ENCODE measurements at places on chromosomes 13 and 19. TPM values are rescaled to one million over a fixed set of nuclear protein-coding genes. Genes with fewer than 3 reads are reported as not detected.

RDH8 gene
- not detected for total RNA-seq

ATCAY gene
- total RNA-seq: not detected

IGFL1 gene
- total RNA-seq: not detected

ALDH16A1 gene
- 25.0 TPM for total RNA-seq

TTC9B gene
- total RNA-seq: not detected

CFAP97D2 gene
- not detected for total RNA-seq

KCNJ14 gene
- 1.3 TPM for total RNA-seq

GRCh38 chr13:74070065-74070464 lies 64.1 kb downstream of the KLF12 start:
- no peak for DNase-seq

GRCh38 chr19:28960986-28961705 lies 251.8 kb downstream of the UQCRFS1 start:
- DNase-seq: peak; percentile 71

DNA sequence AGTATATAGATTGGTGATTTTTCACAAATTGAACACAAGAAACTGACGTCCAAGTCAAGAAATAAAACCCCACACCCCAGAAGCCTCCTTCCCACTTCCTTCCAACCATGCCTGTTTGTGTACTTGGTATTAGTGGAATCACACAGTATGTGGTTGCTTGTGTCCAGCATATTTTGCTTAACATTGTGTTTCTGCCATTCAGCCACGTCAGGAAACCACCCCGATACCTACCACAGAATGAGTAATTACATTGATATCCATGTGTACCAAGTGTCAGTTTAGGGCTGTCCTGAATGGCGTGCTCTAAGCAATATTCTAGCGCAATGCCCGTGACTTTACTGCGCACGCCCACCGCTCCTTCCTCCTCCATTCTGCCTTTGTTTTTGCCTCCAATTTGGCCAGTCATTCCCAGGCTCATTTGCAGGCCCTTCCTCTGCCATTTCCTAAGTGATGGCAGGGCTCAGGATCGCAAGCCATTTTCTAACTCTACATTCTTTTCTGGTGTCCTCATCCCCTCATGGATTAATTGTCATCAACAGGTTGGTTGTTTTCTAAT lies 25.9 kb upstream of the MPHOSPH8 start:
- DNase-seq: no peak

- DNase-seq: peak; percentile 14
Measured at GRCh38 chr13:80086304-80086721, 254.6 kb downstream of the SPRY2 start.

- no peak for DNase-seq
Measured at GRCh38 chr13:34502011-34502410, 440.1 kb upstream of the NBEA start.

- DNase-seq: no peak
Measured at GRCh38 chr13:21872795-21873194, 201.9 kb downstream of the FGF9 start.

DNA sequence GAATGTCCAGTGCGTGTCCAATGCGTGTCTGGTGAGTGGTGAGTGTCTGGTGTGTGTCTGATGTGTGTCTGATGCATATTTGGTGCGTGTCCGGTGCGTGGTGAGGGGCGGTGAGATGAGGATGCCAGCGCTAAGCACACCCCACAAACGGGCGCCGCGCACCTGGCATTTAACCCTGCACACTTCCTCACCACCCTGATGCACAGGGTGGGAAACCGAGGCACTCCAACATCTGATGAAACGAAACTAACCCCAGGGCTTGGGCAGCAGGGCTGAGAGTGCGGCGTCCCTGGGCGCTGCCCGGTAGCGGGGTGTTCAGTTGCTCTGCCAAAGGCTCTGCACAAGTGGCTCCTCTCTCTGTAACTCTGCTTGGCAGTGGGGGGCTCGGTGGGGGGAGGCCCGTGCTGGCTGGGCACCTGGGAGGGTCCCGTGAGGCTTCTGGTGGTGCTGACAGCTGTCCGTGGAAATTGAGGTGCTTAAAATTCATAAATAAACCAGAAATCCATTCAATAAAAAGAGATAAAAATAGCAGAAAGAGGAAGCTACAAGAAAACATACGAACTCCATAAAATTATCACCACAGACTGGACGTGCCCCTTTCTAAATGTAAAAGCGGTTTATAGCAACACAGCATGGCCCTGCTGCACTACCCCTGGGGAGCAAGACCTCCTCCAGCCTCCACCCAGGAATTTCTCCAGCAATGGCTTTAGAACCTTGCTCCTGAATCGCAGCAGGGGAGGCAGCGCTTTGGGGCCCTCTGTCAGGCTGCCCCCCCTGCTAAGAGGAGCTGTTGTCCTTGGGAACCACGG lies 76.0 kb downstream of the RASA3 start:
- no peak for DNase-seq

- DNase-seq: no peak
Measured at GRCh38 chr19:37362733-37363132, 8.2 kb upstream of the ZNF527 start.

DNA sequence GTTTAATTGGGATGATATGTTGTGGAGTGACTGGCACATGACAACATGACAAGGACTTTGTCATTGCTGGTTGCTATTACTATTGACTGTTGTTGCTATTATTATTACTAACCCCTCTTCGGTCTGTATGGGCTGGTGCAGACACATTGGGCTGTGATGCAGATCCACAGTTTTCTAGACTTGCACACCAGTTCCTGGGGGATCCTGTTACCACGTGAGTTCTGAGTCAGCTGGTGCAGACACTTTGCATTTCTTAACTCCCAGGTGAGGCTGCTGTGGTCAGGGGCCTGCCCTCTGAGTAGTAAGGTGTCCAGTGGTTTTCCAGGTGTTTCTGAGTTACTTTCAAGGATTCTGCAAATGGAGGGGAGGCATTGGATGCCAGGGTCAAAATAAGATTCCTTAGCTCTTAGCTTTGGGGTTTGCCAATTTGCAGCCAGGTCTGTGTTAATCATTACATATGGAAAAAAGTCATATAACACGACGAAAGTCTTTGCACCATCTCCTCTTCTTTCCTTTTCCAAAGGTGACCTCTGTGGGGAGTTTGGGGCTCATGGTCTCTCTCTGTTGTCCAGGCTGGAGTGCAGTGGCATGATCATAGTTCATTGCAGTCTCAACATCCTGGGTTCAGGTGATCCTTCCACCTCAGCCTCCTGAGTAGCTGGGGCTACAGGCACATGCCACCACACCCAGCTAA lies 19.3 kb downstream of the BICRA start:
- DNase-seq: no peak

DNA sequence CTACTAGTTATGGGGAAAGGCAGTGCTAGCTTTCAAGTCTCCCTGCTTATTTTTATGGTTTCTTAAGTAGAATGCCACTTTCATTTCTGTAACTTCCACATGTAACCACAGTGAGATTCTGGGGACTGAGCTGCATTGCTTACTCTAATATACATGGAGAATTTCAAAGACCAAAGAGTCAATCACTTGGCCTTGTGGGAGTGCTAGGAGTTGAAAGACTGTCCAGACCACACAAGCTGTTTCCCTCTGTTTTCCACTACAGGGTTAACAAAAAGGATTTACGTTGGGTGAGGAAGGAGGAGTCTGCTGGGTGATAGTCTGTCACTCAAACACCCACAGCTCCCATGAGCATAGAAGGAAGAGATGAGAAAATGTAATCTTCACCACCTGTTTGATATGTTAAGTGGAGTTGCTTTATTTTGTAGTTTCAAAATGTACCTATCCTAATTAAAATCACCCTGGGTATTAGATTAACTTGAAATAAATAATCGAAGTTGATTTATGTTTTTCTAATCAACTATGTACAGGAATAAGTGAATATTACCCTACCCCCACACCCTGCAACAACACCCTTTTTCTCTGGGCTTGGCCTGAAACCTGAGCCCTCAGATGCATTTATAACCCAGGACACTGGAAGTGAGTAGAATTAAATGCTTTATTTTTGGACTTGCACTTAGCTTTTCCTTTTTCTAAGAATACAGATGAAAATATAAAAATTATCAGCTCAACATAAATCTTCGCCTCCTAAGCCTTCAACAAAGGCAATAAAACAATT lies 225.8 kb upstream of the SLC10A2 start:
- DNase-seq: no peak

DNA sequence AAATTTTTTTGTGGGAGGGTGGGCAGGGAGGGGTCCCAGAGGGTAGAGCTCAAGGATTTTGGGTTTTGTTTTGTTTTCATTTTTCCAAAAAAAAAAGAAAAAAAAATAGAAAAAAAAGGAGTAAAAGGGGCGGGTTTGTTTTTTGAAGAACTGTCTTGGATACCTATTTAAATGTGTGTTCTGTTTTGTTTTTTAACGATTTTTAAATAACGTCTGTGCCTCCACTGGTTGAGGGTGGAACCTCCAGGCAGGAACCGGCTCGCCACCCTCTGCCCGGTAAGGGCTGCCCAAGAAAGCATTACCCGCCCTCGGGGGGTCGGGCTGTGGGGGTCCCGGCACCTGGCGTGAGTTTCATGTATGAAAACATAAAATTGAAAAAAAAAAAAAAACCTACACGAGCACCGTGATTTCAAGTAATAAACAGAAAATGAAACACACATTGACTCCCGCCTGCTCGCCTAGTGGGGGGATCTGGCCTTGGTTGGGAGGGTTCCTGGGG lies 10.4 kb downstream of the MIDN start:
- peak; percentile 35 for DNase-seq

DNA sequence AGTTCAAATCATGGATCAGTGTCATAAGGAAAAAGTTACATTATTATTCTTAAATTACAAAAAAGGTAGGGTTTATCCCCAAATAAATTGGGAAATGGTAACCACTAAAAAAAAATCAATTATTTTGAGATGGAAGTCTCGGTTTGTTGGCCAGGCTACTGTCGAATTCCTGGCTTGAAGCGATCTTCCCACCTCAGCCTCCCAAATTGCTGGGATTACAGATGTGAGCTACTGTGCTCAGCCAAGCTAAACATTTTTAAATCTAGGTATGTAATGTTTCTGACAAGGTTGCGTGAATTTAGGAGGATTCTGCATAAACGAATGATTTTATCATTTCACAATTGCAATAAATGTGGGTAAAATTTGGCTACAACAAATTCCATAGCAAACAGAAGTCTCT lies 2.0 kb downstream of the NAA16 start:
- peak; percentile 6 for DNase-seq

GRCh38 chr13:48000559-48001113 lies 437 bp downstream of the SUCLA2 start:
- DNase-seq: peak; percentile 8

- DNase-seq: no peak
Measured at GRCh38 chr19:17767559-17767958, 16.3 kb downstream of the FCHO1 start.

GRCh38 chr13:33510350-33510970 lies 224.9 kb upstream of the STARD13 start:
- DNase-seq: peak; percentile 82

DNA sequence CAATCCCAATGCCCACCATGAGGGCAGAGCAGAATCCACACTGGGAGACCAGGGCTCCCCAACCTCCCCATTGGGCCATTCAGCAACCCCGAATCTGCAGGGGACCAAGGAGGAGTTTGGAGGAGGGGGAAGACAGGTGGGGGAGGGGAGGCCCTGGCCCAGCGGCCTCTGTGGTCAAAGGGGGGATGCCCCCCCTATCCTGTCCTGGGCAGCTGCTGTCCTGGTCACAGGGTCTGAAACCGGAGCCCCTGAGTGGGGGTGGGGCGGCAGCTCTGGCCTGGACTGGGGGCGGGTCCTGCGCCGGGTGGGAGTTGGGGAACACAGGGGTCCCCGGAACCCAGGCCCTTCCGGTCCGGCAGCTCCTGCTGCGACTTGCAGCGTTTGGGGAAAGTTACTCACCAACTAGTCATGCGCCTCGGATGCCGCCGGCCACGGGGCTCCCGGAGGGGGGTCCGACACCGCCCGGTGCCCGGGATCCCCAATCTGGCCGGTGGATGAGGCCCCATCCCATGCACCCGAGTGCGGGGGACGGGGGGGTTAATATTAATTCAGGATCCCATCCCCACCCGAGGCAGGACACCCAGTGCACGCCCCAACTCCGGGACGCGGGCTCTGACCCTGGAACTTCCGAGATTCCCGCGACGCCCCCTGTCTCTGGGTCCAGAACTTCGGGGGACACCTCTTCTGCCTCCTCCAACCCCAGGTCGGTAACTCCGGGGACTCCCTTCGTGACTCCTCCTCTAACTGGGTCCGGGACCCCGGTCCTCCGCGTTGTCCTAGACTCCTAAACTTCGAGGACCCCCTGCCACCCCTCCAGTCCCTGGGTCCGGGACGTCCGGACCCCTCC lies 872 bp downstream of the HOMER3 start:
- DNase-seq: peak; percentile 40

GRCh38 chr19:35959040-35959967 lies 23.1 kb downstream of the LRFN3 start:
- DNase-seq: no peak

DNA sequence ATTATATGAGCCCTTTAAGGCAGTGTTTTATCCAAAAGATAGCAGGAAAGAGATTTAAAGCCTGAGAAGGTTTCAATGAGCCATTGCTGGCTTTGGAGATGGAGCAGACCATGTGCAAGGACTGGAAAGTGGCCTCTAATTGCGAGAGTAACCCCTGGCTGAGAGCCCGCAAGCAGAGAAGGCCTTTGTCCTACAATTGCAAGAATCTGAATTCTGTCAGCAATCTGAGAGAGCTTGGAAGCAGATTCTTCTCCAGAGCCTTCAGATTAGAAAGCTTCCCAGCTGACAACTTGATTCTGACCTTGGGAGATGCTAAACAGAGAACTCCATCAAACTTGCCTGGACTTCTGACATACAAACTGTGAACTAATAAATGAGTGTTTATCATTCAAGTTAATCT lies 528.7 kb upstream of the KLF12 start:
- DNase-seq: peak; percentile 21

GRCh38 chr19:44530777-44531176 lies 1.3 kb upstream of the CEACAM20 start:
- peak; percentile 46 for DNase-seq

GRCh38 chr13:23751195-23751594 lies 138.0 kb downstream of the MIPEP start:
- no peak for DNase-seq

DNA sequence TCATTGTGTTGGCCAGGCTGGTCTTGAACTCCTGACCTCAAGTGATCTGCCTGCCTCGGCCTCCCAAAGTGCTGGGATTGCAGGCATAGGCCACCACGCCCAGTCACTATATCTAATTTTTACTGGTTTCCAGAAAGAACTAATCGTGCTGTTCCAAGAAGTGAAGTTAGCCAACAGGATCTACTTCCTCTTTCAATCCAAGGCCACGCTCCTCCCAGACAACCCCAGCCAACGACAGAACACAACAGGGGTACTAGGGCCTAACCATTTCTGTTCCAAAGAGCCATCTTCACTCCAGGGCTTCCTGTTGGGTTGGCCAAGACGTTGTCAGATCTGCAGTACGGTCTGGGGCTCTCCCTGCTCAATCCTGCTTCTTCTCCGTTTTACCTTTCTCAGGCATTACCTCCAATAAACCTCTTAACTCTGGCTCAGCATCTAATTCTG lies 7.0 kb upstream of the LSM14A start:
- no peak for DNase-seq
